ENCODE measurements at places on chromosomes 2 and 18. TPM values are rescaled to one million over a fixed set of nuclear protein-coding genes. Genes with fewer than 3 reads are reported as not detected.

- H3K4me1 ChIP-seq: no peaks in the 10 kb centered on the region
- no peak overlapping the region for H3K4me3 ChIP-seq
- H3K27ac ChIP-seq: no peak overlapping the region
- DNase-seq: no peak
- no peaks in the 10 kb centered on the region for H3K27me3 ChIP-seq
Measured at GRCh38 chr18:79191418-79191817, 122.2 kb downstream of the ATP9B start.

- H3K4me3 ChIP-seq: no peak overlapping the region
- H3K27me3 ChIP-seq: no peaks in the 10 kb centered on the region
- DNase-seq: no peak
- no peaks in the 10 kb centered on the region for H3K4me1 ChIP-seq
- H3K27ac ChIP-seq: no peak overlapping the region
Measured at GRCh38 chr2:71395471-71395870, 57.9 kb upstream of the DYSF start.

DNA sequence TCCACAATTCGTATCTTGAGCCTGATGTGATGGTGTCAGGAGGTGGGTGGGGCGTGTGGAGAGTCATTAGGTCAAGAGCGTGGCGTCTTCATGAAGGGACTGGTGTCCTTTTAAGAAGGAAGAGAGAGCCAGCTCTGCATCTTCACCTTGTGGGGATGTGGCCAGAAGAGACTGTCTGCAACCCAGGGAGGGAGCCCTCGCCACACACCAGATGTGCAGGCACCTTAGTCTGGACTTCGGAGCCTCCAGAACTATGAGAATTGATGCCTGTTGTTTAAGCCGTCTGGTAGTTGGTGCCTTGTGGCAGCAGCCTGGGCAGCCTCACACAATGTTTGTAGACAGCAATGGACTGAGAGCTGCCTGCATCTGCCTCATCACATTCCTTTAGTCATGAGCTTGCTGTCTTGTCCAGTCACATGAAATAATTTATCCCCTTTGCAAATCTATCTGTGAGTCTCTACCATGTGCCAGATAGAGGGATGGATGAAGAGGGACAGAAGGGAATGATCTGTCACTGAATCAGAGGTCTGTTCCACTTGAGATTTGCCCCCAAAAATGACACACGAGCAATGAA lies 61.0 kb downstream of the MYT1L start:
- H3K36me3 ChIP-seq: no peaks in the 10 kb centered on the region
- no peak overlapping the region for H3K4me3 ChIP-seq
- H3K27ac ChIP-seq: no peak overlapping the region
- no peaks in the 10 kb centered on the region for H3K4me1 ChIP-seq
- no peak for DNase-seq
- H3K27me3 ChIP-seq: no peaks in the 10 kb centered on the region

GRCh38 chr2:73386894-73387636 lies 1.4 kb downstream of the ALMS1 start:
- H3K36me3 ChIP-seq: no peaks in the 10 kb centered on the region
- DNase-seq: no peak
- H3K4me3 ChIP-seq: peak overlapping the region; percentile 98
- H3K4me1 ChIP-seq: peaks cover 4% of the 10 kb centered on the region
- no peaks in the 10 kb centered on the region for H3K27me3 ChIP-seq

Gene TFCP2L1
- total RNA-seq: 172 TPM

Gene KCNK3
- 8.1 TPM for total RNA-seq

Data from kidney (tissue), 22 donors.